Esophagus squamous epithelium (tissue), 5 donors: ENCODE measurements at places on chromosomes 5 and 9. TPM values are rescaled to one million over a fixed set of nuclear protein-coding genes. Genes with fewer than 3 reads are reported as not detected.

The STING1 gene
- total RNA-seq: 49.6 TPM

DNA sequence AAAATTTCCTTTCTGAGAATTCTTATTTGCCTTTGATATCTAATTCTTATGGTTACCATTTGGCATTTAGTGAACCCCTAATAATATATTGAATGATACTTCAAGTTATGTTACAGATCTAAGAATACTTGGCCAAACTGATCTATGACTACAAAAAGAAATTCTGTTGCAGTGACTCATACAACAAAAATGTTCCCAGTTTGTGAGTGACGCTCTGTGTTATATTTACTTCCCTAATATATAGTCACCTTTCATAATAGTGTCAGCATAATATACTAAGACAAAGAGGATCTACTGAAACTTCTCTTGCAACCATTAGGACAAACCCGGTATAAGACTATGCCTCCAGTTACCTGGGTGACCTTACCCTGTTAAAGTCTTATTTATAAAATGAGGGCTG, 216.9 kb upstream of the TLX3 start:
- DNase-seq: no peak

DNA sequence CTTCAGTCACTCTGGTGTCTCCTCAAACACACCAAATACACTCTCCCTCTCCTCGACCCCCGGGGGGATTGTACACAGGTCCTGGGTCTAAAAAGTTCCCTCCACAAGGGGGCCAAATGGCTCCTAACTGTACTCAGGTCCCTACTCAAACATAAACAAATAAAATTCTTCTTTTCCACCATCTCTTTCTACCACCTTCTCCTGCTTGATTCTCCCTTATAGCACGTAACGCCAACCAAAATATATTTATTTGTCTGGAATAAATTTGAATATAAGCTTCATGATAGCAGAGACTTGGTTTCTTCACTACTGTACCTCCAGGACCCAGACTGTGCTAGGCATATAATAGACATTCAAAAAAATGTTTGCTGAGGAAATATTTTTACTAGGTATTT, 21.4 kb downstream of the ZNF608 start:
- DNase-seq: no peak

DNA sequence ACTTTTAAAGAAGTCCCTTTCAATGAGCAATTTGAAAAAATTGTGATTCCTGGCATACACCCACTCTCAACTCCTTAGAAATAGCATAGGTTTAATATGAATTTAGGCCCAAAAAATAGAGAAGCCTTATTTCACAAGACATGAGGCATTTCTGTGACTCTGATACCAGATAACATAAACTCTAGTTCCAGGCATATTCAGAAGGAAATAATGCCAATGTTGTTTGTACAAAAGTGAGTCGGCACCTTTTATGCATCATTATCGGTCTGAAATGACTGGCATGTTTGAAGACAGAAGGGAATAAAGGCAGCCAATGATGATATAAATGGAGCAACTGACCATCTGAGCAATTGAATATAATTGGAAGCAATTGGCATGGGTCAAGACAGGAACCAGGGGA, 19.4 kb upstream of the RECK start:
- no peak for DNase-seq

DNA sequence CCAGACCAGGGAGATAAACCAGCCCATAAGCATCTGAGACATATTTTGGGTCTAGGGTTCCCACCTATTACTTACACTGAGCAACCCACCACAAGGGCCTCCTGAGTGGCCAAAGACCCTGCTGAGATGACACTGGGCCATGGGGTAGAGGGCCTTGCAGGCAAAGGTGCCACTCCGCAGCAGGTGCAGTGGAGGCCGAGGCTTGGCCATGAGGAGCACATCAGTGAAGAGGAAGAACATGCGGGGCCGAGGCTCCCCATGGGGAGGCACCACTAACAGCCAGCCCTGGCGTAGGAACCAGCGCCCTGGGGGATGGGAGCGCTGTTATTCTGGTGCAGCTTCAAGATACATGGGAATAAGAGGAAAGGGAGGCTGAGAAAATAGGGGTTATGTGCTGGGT, 2.6 kb downstream of the ARHGEF39 start:
- DNase-seq: no peak

DNA sequence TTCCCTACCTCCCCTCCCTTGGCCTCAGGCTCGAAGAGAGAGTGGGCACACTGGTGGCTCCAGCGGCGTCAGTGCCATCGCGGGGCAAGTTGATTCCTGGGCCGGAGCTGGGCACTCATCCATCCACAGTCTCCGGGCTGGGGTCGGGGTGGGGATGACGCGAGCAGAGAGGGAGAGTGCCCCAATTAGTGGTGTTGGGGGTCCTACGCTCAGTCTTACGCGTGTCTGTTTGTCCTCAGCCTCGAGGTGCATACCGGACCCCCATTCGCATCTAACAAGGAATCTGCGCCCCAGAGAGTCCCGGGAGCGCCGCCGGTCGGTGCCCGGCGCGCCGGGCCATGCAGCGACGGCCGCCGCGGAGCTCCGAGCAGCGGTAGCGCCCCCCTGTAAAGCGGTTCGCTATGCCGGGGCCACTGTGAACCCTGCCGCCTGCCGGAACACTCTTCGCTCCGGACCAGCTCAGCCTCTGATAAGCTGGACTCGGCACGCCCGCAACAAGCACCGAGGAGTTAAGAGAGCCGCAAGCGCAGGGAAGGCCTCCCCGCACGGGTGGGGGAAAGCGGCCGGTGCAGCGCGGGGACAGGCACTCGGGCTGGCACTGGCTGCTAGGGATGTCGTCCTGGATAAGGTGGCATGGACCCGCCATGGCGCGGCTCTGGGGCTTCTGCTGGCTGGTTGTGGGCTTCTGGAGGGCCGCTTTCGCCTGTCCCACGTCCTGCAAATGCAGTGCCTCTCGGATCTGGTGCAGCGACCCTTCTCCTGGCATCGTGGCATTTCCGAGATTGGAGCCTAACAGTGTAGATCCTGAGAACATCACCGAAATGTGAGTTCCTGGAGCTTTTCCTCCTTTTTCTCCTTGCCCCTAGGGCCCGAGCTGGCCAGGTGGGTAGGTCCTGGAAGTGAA, 861 bp downstream of the NTRK2 start:
- no peak for DNase-seq

GRCh38 chr9:6045364-6045763, 29.9 kb upstream of the RANBP6 start:
- no peak for DNase-seq

- DNase-seq: no peak
Observed at GRCh38 chr5:154743812-154744211, 11.4 kb upstream of the LARP1 start.
